ENCODE measurements at places on chromosomes 16 and 17.

DNA sequence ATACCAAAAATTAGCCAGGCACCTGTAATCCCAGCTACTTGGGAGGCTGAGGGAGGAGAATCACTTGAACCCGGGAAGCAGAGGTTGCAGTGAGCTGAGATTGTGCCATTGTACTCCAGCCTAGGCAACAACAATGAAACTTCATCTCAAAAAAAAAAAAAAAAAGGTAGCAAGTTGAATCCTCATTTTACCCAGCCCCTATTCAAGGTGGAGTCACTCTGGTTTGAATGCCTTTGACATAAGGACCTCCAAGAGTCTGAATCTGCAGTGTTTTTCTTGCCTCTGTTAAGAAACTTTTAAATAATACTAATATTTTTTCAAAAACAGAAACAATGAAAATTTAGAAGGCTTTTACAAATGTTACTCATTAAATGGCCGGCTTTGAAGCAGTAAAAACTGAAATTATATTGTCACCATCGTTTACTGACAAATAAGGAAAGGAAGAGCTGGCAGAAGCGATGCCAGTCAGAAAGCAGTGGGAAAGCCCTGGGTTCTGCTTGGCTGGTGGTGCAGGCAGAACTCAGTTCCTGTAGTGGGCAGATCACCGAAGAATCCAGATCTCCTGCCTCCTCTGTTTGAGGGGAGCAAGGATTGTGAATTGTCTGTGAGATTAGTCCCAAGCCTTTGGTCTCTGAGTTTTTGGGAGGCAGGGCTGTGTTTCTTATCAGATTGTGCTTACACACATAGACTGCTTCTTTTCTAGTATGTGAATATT, 99.7 kb upstream of the HAS3 start:
- no peak for DNase-seq

DNA sequence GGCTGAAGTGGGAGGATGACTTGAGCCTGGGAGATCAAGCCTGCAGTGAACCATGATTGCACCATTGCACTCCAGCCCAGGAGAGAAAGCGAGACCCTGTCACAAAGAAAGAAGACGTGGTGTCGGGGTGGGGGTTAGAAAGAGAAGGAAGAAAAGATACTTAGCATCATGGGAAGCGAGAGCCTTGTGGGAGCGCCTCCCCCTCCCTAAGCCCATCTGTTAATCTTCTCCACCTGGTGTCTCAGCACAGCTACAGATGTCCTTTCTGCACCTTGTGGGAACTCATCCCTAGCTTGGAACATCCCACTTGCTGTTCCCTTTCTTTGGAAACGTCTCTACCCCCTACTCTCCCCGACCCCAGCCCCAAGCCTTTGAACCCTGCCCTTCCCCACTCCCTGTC, 6.0 kb downstream of the ZNF688 start:
- DNase-seq = no peak

GRCh38 chr17:17922070-17922614, 50.1 kb downstream of the TOM1L2 start:
- DNase-seq = no peak

DNA sequence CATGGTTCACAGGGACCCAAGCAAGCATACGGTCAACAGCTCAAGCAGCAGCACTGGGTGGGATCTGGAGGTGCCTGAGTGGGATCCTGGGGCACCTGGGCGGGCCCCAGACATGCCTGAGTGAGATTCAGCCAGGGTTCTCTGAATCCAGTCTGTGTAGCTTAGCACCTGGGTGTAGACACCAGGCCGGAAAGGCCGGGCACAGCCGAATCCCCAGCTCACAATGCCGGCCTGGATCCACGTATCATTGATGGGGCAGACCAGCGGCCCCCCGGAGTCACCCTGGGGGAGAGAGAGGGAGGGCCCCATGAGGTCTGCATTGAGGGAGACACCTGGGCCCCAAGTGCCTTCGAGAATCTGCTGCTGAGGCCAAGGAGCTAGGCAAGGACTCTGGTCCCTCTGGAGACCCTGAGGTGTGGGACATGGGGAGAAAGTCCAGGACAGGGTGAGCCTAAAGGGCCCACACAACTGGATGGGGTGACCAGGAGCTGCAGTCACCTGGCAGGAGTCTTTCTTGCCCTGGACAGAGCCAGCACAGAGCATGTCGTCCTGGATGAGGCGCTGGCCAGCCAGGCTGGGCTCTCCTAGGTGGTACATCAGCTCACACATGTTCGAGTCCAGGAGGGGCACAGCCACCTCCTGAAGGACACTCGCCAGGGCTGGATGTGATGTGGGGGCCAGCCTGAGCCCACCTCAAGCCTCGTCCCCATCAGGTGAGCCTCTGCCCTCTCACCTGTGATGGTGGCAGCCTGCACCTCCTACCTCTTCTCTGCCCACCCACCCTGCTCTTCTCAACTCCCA, 9.7 kb downstream of the ZG16B start:
- DNase-seq = no peak

DNA sequence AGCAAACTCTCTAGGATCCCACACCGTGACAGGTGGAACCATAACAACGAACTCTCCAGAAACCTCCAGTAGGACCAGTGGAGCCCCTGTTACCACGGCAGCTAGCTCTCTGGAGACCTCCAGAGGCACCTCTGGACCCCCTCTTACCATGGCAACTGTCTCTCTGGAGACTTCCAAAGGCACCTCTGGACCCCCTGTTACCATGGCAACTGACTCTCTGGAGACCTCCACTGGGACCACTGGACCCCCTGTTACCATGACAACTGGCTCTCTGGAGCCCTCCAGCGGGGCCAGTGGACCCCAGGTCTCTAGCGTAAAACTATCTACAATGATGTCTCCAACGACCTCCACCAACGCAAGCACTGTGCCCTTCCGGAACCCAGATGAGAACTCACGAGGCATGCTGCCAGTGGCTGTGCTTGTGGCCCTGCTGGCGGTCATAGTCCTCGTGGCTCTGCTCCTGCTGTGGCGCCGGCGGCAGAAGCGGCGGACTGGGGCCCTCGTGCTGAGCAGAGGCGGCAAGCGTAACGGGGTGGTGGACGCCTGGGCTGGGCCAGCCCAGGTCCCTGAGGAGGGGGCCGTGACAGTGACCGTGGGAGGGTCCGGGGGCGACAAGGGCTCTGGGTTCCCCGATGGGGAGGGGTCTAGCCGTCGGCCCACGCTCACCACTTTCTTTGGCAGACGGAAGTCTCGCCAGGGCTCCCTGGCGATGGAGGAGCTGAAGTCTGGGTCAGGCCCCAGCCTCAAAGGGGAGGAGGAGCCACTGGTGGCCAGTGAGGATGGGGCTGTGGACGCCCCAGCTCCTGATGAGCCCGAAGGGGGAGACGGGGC, 1.3 kb downstream of the SPN start:
- DNase-seq = no peak

DNA sequence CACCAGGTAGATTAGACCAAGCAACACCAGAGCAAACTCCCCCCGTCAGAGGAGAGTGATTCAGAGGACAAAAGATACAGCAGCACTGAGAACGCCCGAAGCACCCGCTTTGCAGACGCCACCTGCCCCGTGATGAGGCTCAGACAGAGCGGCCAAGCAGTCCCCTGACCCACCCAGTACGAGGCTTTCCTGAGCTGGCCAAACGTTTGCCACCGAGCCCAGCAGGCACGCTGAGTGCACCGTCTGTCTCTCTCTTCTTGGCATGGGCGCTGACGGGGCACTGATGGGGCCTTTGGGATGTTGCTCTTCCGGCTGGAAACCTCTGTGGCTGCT, 19.4 kb upstream of the WDR45B start:
- DNase-seq = no peak

GRCh38 chr16:73086108-73086507, 38.2 kb upstream of the ZFHX3 start:
- DNase-seq = no peak

- DNase-seq = peak; percentile 47
Measured at GRCh38 chr16:63289834-63290460, 1253.7 kb upstream of the CDH8 start.

- peak; percentile 59 for DNase-seq
Measured at GRCh38 chr17:57406131-57406980, 150.0 kb downstream of the MSI2 start.

DNA sequence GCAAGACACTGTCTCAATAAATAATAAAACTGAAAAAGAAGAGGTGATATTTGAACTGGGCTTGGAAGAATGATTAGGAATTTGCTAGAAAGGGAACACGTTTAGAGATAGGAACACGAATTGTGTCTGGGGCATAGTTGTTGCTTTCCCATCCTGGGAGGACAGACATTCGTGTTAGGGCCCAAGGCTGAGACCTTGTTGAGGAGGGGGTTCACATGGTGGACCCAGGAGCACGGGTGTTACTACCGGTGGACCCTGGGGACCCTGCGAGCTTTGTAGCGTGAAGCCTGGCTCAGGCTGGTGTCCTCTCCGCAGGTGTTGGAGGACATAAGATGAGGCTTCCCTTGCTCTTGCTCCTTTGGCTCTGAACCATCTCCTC, 1.2 kb downstream of the ACSF3 start:
- no peak for DNase-seq

DNA sequence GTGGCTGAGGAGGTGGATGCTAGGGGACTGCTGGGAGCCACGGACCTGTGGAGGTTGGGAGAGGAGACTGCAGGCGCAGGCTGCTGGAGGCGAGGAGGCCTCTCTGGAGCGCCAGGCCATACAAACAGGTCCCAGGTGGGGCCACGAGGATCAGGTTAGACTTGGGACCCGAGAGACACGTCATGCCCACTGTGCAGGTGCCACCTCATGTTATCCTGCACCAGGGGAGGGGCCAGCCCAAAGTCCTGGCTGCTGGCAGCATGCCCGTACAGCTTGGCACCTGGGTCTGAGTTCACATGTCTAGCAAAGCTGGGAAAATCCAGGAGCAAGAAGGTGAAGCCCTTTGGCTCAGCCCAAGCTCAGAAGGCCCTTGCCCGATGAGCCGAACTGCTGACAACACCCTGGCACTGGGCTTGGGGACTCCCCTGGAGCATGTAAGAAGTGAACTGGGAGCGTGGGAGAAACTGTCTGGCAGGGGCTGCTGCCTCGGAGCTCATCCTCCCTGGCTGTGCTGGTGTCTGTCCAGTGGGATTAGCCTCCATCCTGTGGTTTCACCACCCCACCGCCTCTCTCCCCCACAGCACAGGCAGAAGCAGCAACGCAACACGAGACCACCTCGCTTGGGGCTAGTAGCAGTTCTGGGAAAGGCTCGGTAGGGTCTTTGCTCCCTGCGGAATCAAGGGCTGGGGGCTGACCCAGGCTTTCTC, 5.3 kb downstream of the ARHGDIA start:
- no peak for DNase-seq

DNA sequence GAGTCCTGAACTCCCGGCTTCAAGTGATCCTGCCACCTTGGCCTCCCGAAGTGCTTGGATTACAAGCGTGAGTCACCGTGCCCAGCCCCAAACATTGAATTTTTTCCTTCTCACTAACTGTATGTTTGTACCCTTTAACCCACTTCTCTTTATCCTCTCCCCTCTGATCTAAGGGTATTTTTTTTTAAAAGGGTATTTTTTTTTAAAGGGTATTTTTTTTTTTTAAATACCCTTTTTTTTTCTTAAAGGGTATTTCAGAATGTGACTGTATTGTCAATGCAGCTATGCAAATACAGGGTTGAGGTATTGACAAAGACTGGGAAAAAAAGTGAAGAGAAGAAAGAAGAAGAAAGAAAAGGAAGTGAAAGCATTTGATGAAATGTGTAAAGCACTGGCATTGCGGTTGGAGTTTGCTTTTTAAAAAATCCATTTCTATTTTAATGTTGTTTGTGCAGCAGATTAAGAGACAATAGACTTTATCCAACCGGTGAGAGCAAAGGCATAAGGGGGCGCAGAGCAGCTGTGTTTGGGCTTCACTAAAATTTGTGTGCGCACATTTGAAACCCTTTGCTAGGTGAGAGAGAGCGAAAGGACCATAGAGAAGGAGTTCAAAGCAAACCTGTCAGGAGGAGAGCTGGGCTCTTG, 42.4 kb downstream of the SYT17 start:
- DNase-seq = no peak

DNA sequence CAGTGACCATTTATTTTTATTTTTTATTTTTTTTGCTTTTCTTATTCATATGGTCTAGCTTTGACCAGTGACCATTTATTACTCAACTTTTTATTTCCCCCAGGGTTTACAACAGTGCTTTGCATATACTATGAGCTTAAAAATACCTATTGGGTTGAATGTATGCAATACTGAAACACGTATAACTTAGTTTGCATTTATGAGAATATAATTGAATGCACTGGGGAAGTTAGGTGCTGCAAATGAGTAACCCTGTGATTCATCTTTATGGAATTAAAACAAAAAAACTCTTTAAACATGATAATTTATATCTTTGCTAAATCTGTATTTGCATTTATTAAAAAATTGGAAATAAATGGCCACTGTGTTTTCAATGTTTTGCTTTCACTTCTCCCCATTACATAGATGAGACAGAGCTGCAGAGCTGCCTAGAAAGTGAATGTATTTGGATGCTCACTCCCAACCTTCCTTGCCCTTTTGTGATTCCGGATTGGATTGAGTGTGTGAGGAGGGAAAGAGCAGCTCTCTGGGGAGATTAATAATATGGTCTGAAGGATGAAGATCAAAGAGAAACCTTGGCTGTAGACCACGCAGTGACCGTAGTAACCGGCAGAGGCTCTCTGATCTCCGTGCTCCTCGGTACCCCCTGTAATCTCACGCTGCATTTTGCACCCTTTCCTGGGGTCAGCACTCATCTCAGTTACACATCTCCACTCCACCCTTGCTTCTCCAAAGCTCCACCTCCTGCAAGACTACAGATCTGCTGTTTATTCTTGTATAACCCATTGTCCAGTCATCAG, 14.3 kb downstream of the TMEM100 start:
- DNase-seq = no peak
